ENCODE measurements at places on chromosomes 4 and X.

- no peak for DNase-seq
Measured at GRCh38 chr4:4694296-4694772, 152.5 kb upstream of the STX18 start.

DNA sequence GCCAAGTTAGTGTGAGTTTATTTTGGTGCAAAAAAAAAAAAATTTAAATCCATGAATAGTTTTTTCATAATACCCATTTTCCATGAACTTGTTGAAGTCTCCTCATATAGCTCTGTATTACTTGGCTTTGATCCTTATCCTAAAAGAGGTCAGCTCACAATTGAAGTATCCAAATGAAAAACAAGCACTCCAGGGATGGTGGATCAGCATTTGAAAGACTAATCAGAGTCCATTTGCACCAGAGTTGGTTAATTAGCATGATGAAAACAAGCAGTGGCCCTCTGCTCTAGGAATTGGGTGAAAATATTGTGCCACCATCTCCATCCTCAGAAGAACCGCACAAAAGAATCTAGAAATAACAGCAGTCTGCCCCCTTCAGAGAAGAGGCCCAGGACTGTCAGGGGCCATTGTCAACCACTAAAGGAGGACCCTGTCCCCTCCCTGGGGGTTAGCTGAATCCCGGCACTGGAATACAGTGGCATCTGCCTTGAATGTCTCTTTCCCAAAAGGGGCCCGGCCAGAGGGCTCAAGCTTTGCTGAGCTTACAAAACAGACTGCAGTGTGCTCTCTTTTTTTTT, 24.7 kb downstream of the SH3KBP1 start:
- no peak for DNase-seq

- DNase-seq, result no peak
Measured at GRCh38 chrX:72280321-72280845, 3.3 kb upstream of the RPS4X start.

GRCh38 chrX:13219991-13220764, 99.7 kb downstream of the ATXN3L start:
- no peak for DNase-seq

- no peak for DNase-seq
Measured at GRCh38 chr4:5928274-5928673, 35.4 kb upstream of the CRMP1 start.
